T-cell (primary cell): ENCODE measurements at places on chromosomes 16 and 17.
A peak's percentile ranks its signal among the peaks of the same experiment; 100 is the strongest.

- DNase-seq = no peak
Measured at GRCh38 chr17:10292057-10292937, 80.5 kb downstream of the MYH13 start.

DNA sequence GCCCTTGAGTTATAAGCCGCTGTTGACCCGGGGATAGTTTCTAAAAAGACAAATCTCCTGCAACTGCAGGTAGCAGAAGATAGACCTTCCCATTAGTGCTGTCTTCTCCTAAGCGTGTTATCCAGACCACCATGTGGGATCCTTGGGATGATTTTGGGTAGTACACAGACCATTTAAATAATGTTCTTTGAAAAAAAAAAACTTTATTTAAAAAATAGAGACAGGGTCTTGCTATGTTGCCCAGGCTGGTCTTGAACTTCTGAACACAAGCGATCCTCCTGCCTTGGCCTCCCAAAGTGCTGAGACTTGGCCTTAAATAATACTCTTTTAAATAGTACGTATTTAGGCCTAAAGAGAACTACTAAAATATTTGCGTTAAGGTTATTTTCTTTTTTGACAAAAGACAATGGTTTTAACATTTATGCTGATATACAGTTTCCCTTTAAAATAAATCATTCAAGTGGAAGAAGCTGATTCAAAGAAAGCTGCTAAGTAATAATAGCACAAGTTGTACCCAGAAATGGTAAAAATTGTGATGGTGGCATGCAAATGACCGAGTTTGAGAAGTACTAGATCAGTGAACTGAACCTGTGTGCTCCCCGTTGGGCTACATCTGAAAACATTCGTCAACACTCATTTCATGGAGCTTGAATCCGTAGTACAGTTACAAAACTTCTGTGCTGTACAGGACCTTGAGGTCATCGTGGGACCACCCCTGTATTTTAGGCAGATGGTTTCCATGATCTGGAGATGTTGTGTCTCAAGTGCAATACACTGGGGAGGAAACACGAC is 24.0 kb downstream of the SMARCE1 start:
- DNase-seq = no peak

DNA sequence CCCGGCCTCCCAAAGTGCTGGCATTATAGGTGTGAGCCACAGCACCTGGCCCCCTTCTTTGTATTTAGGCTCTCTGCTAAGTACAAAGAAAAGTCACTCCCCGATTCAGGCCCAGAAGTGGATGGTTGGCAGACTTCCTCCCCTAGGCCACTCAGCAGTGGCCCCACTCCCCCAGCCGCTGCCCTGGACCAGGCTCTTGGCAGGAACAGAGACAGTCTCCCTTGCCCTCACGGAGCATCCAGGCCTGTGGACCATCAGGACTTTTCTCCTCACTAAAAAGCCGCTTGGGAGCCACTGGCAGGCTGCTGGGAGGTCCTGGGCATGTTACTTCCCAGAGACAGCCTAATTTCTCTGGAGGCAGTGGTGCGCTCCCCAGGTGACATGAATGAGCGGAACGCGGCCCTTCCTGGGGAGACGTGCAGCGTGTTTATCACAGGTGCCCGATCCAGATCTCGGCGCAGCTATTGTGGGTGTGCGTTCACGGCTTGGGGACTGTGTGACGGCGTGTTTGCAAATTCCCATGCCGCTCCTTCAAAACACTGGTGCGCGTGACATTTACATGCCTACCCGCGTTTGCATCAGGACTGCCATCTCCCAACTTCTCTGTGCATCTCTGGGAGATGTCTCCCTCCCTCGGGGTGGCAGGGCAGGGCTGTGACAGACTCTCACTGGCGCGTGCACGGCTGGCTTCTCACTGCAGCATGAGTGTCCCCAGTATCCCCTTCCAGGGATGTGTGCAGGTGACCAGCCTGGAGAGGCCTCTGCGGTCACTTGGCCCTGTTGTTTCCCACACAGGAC is 16.6 kb downstream of the WSCD1 start:
- no peak for DNase-seq

DNA sequence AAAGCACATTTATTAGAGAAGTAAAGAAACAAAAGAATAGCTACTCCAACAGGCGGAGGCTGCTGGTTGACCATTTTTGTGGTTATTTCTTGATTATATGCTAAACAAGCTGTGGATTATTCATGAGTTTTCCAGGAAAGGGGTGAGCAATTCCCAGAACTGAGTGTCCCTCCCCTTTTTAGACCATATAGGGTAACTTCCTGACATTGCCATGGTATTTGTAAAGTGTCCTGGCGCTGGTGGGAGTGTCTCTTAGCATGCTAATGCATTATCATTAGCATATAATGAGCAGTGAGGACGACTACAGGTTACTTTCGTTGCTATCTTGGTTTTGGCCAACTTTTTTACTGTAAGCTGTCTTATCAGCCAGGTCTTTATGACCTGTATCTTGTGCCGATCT is 12.2 kb upstream of the HS3ST4 start:
- DNase-seq = no peak

GRCh38 chr16:1102921-1103635 is 7.0 kb upstream of the C1QTNF8 start:
- DNase-seq = peak; percentile 70
